ENCODE measurements at places on chromosomes 2 and 18. TPM values are rescaled to one million over a fixed set of nuclear protein-coding genes. Genes with fewer than 3 reads are reported as not detected.

Gene TRIM43
- total RNA-seq: not detected

Gene TMEM198
- total RNA-seq: 2.1 TPM

Gene TOGARAM2
- total RNA-seq: 0.78 TPM

Gene FAM237A
- total RNA-seq: not detected

Gene NYAP2
- total RNA-seq: not detected

Gene RGPD8
- 6.7 TPM for total RNA-seq

Gene SPP2
- total RNA-seq: 76.4 TPM

Gene DCDC2C
- not detected for total RNA-seq

Gene MAP3K19
- not detected for total RNA-seq

Gene ATP8B1
- total RNA-seq: 12.1 TPM
